ENCODE measurements at places on chromosomes 7 and 10.

DNA sequence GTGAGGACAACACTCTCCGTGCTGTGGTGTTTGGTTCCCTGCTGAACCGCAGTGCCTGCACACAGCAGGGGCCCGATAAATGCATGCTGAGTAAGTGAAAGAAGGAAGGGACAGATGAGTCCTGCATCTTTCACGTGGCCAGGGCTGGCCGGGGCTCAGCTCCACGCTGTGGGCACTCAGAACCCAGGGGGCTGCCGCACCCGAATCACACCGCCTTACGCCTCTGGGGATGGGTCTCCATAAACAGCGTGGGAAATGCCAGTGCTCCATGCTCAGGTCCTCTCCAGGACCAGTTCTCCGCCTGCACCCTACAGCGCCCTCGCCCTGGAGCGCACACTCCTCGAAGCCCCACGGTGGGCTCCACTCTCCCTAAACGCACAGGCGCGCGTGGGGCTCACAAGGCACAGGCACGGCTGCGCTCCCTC, 38.1 kb downstream of the RASGEF1A start:
- DNase-seq: no peak

DNA sequence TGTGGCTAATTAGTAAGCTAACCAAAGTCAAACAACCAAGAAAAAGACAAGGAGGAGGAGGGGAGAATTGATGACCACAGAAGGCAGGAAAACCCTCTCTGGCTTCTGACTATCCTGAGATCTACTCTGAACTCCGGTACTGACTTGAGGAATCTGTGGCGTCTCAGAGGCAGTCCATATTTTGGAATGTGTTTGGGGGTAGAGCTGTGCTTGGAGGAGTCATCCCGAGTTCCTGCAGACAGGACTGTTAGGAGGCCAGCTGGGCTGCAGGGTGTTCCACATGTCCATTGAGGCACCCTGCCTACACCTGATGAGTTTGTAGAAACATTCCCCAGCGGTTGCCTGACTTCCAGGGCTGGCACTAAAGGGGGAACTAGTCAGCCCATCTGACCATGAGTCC, 91.6 kb downstream of the PLCE1 start:
- no peak for DNase-seq

GRCh38 chr10:110664483-110665420, 20.6 kb downstream of the RBM20 start:
- DNase-seq: peak; percentile 95

DNA sequence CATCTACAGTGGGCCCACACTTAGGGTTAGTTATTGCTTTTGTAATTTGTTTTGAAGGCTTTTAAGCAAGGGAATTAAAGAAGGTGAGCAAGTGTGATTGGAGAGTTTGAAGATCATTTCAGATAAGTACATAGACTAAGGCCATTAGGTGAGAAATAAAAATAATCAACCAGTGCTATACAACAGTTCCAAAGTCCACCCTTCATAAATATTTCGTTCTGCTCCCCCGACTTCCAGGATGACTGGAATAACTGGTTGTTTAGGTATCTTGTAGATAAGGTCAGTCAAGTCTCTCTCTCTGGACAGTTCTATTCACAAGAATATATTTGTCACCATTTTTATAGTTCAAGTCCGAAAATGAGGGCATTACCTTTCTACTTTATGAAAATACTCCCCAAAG, 98.0 kb upstream of the MBL2 start:
- DNase-seq: no peak

Measured in amniotic epithelial cell (primary cell).